ENCODE measurements at places on chromosomes 3 and 15. TPM values are rescaled to one million over a fixed set of nuclear protein-coding genes. Genes with fewer than 3 reads are reported as not detected.

GRCh38 chr15:48935236-48935635 lies 28.5 kb downstream of the SHC4 start:
- H3K36me3 ChIP-seq = peaks cover 2% of the 10 kb centered on the region
- H3K4me1 ChIP-seq = peaks cover 13% of the 10 kb centered on the region

- H3K4me3 ChIP-seq = no peak overlapping the region
- no peak overlapping the region for H3K27ac ChIP-seq
- no peaks in the 10 kb centered on the region for H3K36me3 ChIP-seq
- no peak for DNase-seq
- H3K27me3 ChIP-seq = no peaks in the 10 kb centered on the region
Measured at GRCh38 chr15:77507143-77507897, 86.6 kb downstream of the HMG20A start.

DNA sequence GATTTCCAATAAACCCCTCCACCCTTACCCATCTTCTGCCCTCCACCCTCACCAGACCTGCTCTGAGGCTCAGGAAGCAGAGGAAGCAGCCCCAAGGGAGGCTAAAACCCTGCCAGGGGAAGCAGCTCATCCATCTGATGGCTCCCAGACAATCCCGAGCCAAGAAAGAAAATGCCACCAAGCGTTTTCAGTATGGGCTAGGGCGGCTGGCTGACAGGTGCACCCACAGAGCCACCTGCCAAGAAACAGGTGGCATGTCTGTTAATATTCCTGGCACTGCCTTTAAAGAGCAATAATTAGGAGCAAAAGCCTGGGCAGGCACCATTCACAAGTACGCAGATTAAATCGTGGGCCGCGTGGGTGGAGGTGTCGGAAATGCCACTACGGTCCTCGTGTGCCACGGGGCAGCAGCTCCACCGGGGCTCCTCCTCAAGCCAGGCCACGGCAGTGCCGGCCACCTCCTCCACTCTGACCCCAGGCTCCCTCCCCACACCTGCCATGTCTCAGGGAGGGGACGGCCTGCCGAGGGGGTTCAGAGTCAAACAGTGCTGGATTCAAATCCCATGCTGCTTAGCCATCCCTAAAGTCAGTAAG lies 23.9 kb upstream of the GRIP2 start:
- H3K27ac ChIP-seq = no peak overlapping the region
- no peaks in the 10 kb centered on the region for H3K36me3 ChIP-seq
- H3K27me3 ChIP-seq = no peaks in the 10 kb centered on the region
- H3K4me1 ChIP-seq = no peaks in the 10 kb centered on the region
- H3K4me3 ChIP-seq = no peak overlapping the region
- no peak for DNase-seq

- H3K4me1 ChIP-seq = peaks cover 7% of the 10 kb centered on the region
- DNase-seq = no peak
- H3K27me3 ChIP-seq = no peaks in the 10 kb centered on the region
Measured at GRCh38 chr3:188090620-188091309, 63.2 kb upstream of the LPP start.

SLC35G2 gene
- total RNA-seq = 2.0 TPM

Data from activated CD4-positive, alpha-beta T cell treated with anti-CD3 and anti-CD28 coated beads for 36 hours (primary cell).